IMR-90 (cell line): ENCODE measurements at places on chromosomes 1 and 21. TPM values are rescaled to one million over a fixed set of nuclear protein-coding genes. Genes with fewer than 3 reads are reported as not detected.

DNA sequence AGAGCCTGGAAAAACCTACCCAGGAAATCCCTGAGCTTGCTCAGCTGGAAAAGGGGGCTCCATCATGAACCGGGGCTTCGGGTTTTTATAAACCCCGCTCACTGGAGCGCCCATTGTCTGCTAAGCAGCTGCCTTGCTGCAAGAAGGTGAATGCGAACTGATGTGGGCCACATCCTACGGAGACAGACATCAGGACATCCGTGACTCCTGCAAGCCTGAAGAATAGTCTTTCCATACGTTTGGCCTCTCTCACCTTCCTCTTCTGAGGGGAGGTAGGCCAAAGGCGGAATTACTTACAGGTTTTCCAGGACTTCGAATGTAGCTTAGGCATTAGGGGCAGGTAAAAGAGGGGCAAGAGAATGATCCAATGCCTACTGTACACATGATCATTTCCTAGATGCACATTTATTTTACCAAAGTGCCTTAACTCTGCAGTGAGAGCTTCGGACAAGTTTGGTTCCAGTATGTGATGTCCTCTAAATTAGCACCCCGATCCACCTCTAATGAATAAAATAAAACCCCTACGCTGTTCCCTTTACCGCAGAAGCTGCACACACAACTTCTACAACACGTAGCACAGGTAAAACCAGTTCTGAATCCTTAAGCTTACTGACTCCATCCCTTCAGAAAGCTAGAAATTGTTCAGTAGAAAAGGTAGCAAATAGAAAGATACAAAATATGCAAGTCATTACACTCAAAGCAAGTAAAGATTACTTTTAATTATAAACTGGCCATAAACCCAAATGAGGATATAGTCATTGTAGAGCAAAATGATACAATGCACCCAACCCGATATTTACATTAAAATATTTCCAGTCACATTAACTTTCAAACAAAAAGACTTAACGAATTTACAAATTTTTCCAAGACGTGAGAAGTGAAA lies 866 bp upstream of the SORT1 start:
- no peak for DNase-seq
- no peaks in the 10 kb centered on the region for H3K27me3 ChIP-seq
- peaks cover 6% of the 10 kb centered on the region for H3K36me3 ChIP-seq
- H3K4me3 ChIP-seq = peak overlapping the region; percentile 78
- H3K4me1 ChIP-seq = peaks cover 11% of the 10 kb centered on the region

GRCh38 chr1:211527006-211527405 lies 35.0 kb upstream of the RD3 start:
- no peak overlapping the region for H3K4me3 ChIP-seq
- DNase-seq = no peak
- no peak overlapping the region for H3K27ac ChIP-seq
- H3K4me1 ChIP-seq = no peaks in the 10 kb centered on the region
- H3K36me3 ChIP-seq = no peaks in the 10 kb centered on the region
- H3K27me3 ChIP-seq = peaks cover 10% of the 10 kb centered on the region

DNA sequence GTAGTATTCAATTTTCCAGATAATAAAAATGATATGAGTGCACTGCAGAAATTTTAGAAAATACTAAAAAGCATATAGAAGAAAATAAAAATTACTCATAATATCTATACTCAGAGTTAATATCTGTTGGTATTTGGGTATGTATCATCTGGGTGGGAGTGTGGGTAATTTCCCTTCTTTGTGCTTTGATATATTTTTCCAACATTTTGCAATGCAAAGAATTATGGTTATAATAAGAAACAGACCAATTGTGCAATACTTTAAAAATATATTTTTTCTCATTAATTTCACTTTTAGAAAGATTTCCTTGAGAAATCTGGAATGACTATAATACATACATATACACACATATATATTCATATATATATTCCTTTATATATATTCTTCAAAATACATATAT lies 665.7 kb downstream of the ADGRL2 start:
- DNase-seq = no peak
- no peak overlapping the region for H3K4me3 ChIP-seq
- no peaks in the 10 kb centered on the region for H3K36me3 ChIP-seq

GRCh38 chr1:59570524-59570923 lies 244.2 kb upstream of the HOOK1 start:
- H3K27ac ChIP-seq = no peak overlapping the region
- H3K4me3 ChIP-seq = no peak overlapping the region
- peaks cover 6% of the 10 kb centered on the region; the same call in 1 of the 2 replicates for H3K4me1 ChIP-seq
- no peaks in the 10 kb centered on the region for H3K27me3 ChIP-seq

GRCh38 chr1:180581635-180582039 lies 22.9 kb downstream of the OVAAL start:
- peaks cover 18% of the 10 kb centered on the region for H3K4me1 ChIP-seq
- H3K27ac ChIP-seq = no peak overlapping the region
- no peak overlapping the region for H3K4me3 ChIP-seq

Gene RAP1GAP
- total RNA-seq = under 0.01 TPM in 1 of 2 replicates, not detected in the other

Gene BRINP2
- not detected in 2 replicates for total RNA-seq

- no peak for DNase-seq
- no peaks in the 10 kb centered on the region for H3K27me3 ChIP-seq
- H3K4me1 ChIP-seq = peaks cover 5% of the 10 kb centered on the region
- H3K27ac ChIP-seq = no peak overlapping the region
- H3K4me3 ChIP-seq = no peak overlapping the region
Observed at GRCh38 chr1:39877231-39877778, 6.0 kb downstream of the TRIT1 start.

DNA sequence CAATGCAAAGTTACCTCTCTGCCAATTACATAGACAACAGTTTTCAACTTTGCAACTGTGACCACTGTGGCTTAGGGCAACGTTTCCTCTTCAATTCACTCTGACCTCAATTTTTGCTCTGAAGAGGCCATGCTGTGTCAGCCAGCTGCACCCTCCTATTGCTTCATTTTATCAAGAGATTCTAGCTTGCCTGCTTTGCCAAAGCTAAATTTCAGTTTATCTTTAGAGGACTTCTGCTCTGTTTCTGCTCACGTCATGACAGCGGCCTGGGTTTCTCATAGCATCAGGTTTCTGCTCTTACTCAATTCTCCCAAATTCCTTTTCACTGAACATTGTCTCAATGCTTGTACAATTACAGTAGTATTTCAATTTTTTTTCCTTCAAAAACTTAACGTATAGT lies 154.6 kb downstream of the PLA2G4A start:
- H3K36me3 ChIP-seq = no peaks in the 10 kb centered on the region
- H3K27ac ChIP-seq = peak overlapping the region; percentile 89
- H3K4me1 ChIP-seq = peaks cover 6% of the 10 kb centered on the region
- no peaks in the 10 kb centered on the region for H3K27me3 ChIP-seq
- DNase-seq = peak; percentile 98

GRCh38 chr1:230749150-230749549 lies 2.0 kb downstream of the CAPN9 start:
- peaks cover 11% of the 10 kb centered on the region; the same call in 1 of the 2 replicates for H3K4me1 ChIP-seq
- H3K4me3 ChIP-seq = no peak overlapping the region
- no peak for DNase-seq
- no peak overlapping the region for H3K27ac ChIP-seq
- H3K36me3 ChIP-seq = no peaks in the 10 kb centered on the region

DNA sequence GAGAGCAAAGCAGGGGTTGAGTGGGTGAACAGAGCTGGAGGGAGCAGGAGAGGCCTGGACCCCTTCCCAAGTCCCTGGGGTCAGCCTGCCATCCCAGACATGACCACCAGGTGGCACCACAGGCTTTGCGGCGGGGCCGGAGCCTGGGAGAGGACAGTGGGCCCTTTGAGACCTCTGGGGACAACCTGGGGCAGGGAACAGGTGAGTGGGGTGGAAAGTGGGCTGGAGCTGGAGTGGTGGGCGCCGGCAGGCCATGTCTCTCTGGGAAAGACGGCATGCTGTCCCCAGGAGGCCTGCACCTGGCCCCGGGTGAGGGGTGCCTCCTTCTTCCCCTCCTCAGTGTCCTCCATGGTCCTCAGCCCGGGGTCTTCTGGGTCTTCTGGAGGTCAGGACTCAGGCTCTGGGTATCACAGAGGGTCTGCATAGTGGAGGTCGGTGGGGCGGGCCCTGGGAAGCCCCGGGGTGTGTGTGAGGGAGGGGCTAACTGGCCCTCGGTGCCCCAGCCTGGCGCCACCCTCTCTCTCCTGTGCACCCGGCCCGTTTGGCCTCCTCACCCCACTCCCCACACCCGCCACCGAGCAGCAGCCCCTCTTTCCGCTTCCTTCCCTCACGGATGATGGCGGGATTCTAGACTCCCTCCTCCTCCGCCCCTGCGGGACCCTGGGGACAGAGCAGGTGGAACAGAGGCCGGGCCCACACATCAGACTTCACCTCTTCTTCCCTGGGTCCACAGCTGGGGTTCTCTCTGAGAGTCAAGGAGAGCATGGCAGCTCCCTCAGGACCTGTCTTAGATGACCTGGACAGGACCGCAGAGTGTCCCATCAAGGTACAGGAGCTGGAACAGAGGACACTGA lies 28.5 kb upstream of the PKP1 start:
- no peaks in the 10 kb centered on the region for H3K36me3 ChIP-seq
- H3K27me3 ChIP-seq = peaks cover 27% of the 10 kb centered on the region
- peaks cover 4% of the 10 kb centered on the region for H3K4me1 ChIP-seq
- H3K4me3 ChIP-seq = no peak overlapping the region

DNA sequence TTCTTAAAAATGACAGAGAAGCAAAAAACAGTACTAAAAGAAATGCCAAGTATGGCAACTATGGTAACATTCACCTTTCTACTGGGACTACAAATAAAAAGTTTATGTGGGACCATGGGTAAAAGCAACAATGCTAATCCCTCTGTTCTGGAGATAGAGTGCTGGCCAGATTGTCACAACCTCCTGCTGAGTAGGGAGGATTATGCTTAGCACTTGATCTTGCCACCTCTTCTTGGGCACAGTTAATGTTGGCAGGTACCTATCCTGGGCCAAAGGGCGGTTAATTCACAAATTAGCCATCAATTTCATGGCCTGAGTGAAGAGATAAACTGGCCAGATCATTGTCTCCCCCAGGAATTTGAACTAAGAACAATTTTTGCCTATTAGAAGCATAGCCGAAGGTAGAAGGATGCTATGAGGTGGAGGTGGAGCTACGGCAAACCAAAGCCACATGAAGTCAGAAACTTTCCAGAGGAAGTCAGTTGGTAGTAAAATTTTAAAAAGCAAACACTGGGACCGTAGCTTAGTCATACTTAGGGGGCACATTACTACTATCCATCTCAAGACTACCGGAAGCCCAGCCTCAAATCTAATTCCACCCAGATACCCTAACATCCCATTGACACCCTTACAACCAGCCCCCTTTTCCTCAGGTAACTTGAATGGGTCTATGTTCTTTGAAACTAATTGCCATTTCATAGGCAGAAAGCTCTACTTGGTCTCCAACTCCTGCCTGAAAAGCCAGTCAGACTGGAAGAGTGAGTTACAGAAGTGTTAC lies 2.7 kb downstream of the SCYL3 start:
- H3K4me3 ChIP-seq = no peak overlapping the region
- H3K36me3 ChIP-seq = peaks cover 9% of the 10 kb centered on the region
- no peak overlapping the region for H3K27ac ChIP-seq
- no peaks in the 10 kb centered on the region for H3K27me3 ChIP-seq
